Thyroid gland (tissue), 4 donors: ENCODE measurements at places on chromosomes 4 and X. TPM values are rescaled to one million over a fixed set of nuclear protein-coding genes. Genes with fewer than 3 reads are reported as not detected.

The GUCY1B1 gene
- total RNA-seq: 11.3 TPM

The GPR173 gene
- 1.3 TPM for total RNA-seq

The C4orf51 gene
- total RNA-seq: not detected

The SMARCA1 gene
- total RNA-seq: 70.3 TPM

The LPAR4 gene
- total RNA-seq: not detected

The APOO gene
- 24.8 TPM for total RNA-seq

The NAT8L gene
- total RNA-seq: 1.8 TPM

The FGFBP1 gene
- total RNA-seq: not detected

The CXCL6 gene
- not detected for total RNA-seq

The SPATA4 gene
- total RNA-seq: 1.3 TPM

The TEX28 gene
- total RNA-seq: not detected

The USP17L11 gene
- total RNA-seq: not detected

The DBET gene
- total RNA-seq: not detected

- no peak for DNase-seq
These were observed 359.9 kb upstream of the AGA start for GRCh38 chr4:177802162-177802561.

DNA sequence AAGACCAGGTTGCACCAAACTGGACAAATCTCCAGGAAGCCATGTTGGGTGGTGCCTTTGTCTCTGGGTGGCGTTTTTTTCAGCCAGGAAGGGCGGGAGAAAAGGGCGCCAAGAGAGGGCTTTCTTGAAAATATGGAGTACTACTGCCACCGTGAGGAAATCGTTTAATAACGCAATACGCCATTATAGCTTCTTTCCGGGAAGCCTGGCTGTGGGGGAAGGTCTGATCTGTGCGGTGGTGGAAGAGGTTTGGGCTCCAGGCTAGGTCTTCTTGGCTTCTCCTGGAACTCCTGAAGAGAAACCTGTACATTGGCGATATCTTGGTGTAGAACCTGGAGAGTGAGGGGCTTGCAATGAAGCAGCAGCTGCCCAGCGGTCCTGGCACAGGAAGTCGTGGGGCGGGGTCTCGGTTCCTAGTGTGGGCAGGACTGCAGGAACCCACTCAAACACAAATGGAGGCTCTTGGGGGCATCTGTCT is 202.7 kb downstream of the OR13H1 start:
- no peak for DNase-seq

GRCh38 chrX:109990582-109991276 is 12.2 kb upstream of the TMEM164 start:
- no peak for DNase-seq

GRCh38 chrX:9465380-9466123 is 694 bp downstream of the TBL1X start:
- peak; percentile 19 for DNase-seq

- no peak for DNase-seq
These were observed 308.7 kb upstream of the FAM241A start for GRCh38 chr4:111836601-111837000.

- no peak for DNase-seq
These were observed 30.5 kb downstream of the RUFY3 start for GRCh38 chr4:70752236-70752635.

- no peak for DNase-seq
These were observed 5.7 kb upstream of the PPEF2 start for GRCh38 chr4:75907966-75908365.

DNA sequence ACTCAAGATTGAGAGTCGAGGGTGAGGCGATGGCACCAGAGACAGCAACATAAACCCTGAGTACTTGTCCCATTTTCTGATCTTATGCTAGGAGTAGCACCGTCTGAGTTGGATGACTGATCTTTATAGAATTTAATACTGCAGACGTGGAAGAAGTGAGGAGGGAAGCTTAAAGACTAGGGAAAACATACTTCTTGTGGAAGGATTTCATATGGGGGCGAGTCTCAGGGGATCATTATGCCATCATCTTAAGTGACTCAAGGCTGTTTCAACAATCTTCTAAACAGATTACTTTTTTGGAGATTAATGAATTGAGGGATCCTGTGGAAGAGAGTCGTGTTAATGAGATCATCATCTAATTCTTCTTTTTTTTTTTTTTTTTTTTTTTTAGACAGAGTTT is 17.2 kb upstream of the FAT1 start:
- no peak for DNase-seq

GRCh38 chrX:117969782-117970181 is 146.8 kb downstream of the KLHL13 start:
- no peak for DNase-seq

DNA sequence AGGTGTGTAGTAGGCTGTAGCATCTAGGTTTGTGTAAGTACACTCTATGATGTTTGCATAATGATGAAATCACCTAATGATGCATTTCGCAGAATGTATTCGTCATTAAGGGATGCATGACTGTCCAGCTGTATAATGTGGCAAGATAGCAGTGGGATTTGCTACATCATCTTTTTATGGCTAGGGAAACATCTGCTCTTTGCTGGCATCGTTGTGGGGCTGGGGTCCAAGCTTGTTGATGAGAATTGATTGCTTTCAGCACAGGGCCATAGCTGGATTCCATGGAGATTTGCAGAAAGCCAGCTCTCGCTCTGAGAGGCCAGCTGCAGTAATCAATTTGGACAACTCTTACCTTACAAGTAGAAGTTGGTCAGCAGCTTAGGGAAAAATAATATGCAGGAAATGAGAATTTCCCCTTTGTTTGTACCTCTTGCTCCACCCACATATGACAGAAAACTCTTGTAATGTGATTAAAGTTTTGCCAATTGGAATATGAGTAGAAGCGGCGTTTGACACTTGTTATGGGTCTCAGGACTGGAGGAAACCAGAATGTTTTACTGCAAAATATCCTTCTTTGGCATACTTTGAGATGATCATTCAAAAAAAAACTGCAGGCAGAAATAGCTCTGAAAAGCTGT is 310.5 kb downstream of the RAPGEF2 start:
- DNase-seq: no peak

- peak; percentile 73 for DNase-seq
These were observed 636 bp upstream of the AMOT start for GRCh38 chrX:112841114-112841819.

GRCh38 chr4:164210377-164210776 is 543.6 kb upstream of the SMIM31 start:
- DNase-seq: no peak

DNA sequence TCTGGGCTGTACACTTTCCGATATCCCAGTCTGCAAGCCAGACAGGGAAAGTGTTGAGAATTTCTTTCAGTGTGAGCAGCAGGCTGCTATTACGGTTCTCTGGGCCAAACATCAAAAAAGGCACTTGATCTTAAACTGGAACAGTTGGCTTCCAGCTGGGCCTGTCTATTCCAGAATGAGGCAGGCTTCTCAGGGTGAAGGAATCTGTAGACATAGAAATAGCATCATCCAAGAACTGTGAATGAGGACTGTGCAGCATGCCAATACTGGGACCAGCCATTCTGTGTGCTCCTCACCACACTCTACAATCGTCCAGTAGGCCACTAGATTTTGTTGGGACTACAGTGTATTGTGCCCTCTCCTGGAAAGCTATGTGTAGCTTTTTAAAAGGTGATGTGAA is 31.1 kb downstream of the ART3 start:
- no peak for DNase-seq

- no peak for DNase-seq
These were observed 1411.2 kb downstream of the RAPGEF2 start for GRCh38 chr4:160514126-160514525.
